Naive thymus-derived CD4-positive, alpha-beta T cell (primary cell): ENCODE measurements at places on chromosomes 2 and 18. TPM values are rescaled to one million over a fixed set of nuclear protein-coding genes. Genes with fewer than 3 reads are reported as not detected.

DNA sequence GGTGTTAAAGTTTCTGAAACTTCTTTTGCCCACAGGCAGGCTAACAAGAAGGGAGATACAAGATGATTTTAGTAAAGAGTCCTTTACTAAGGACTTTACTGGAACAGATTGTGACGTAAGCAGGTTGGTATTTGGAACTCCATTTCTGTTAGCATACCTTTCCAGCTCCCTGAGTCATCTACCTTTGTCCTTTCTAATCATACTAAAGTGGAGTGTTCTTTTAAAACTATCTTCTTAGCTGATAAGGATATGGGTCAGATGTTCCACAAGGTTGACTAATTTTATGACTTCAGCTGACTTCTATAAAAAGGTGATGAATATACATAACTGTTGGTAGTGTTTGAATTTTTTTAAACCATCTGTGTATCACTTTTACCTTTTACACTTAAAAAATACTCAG lies 21.1 kb downstream of the UGP2 start:
- H3K4me3 ChIP-seq, result no peak overlapping the region
- H3K36me3 ChIP-seq, result no peaks in the 10 kb centered on the region
- no peak overlapping the region for H3K27ac ChIP-seq
- peaks cover 8% of the 10 kb centered on the region for H3K4me1 ChIP-seq
- no peaks in the 10 kb centered on the region for H3K27me3 ChIP-seq

- no peak overlapping the region for H3K27ac ChIP-seq
- no peaks in the 10 kb centered on the region for H3K27me3 ChIP-seq
- H3K4me3 ChIP-seq, result no peak overlapping the region
- no peak for DNase-seq
- H3K36me3 ChIP-seq, result no peaks in the 10 kb centered on the region
Measured at GRCh38 chr18:73933685-73934084, 213.9 kb downstream of the FBXO15 start.

DNA sequence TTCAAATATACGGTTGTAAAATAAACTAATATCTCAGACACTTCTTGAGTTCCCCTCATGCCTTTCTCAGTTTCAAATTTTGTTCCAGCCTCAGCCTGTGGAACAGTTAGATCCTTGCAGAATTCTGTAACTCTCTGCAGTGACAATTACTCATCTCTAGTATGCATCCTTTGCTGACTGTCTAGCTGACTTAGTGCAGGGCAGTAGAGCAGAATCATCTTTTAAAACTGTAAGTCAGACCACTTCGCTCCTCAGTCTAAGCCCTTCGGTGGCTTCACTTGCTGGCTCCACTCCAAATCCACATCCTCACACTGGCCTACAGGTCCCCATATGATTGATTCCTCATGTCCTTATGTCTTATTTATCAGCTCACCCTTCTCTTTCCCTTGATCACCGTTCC lies 164.1 kb upstream of the ZSWIM2 start:
- DNase-seq, result no peak
- no peaks in the 10 kb centered on the region for H3K27me3 ChIP-seq
- H3K4me3 ChIP-seq, result no peak overlapping the region
- H3K27ac ChIP-seq, result no peak overlapping the region

DNA sequence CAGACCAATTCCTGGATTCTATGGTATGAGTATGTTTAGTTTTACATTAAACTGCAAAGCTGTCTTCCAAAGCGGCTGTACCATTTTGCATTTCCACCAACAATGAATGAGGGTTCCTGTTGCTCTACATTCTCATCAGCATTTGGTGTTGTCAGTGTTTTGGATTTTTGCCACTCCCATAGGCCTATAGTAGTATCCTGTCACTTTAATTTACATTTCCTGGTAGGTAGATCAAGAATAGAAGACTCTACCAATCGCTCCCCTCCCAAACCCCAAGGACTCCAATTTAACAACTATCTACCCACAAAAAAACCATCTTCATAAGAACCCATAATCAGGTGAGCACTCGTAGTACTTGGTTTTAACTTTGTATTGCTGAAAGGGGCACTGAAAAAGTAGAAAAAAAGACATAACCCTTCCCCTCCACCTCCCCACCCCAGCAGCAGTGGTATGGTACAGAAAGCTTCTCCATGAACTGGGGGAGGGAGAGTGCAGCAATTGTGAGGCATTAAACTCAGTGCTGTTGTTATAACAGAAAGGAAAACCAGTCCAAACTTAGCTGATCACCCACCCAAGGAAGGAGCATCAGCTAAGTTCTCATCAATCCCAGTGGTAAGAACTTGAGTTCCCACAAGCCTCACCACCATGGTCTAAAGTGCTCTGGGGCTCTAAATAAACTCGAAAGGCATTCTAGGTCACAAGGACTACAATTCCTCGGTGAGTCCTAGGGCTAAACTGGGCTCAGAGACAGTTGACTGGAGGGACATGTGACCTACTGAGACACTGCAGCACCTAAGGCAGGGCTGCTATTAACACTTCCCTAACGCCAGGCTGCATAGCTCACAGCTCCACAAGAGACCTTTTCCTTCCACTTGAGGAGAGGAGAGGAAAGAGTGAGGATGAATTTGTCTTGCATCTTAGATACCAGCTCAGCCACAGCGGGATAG lies 35.5 kb upstream of the CYTIP start:
- no peaks in the 10 kb centered on the region for H3K36me3 ChIP-seq
- H3K27me3 ChIP-seq, result no peaks in the 10 kb centered on the region
- H3K27ac ChIP-seq, result no peak overlapping the region
- peaks cover 25% of the 10 kb centered on the region for H3K4me1 ChIP-seq

GRCh38 chr18:32469190-32469651 lies 1.5 kb downstream of the GAREM1 start:
- DNase-seq, result no peak
- peak overlapping the region; percentile 15 for H3K4me3 ChIP-seq
- H3K27ac ChIP-seq, result no peak overlapping the region
- no peaks in the 10 kb centered on the region for H3K36me3 ChIP-seq

DNA sequence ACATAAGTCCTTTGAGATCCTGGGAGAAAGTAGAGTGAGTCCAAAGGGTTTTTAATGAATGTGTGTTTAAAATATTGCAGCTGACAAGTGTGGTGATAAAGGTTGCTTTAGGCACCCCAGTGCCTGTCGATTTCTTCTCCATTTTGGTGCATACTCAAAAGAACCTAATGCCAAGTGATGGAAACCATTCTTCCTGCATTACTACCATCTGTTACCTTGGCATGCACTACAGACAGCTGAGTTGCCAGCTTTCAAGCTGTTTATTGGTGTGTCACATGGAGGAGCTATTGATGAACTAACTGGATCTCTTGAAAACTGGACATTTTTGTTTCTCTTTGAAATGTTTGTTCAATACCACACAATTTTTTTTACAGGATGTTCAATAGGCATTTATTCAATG lies 350.0 kb downstream of the AKAIN1 start:
- no peaks in the 10 kb centered on the region for H3K4me1 ChIP-seq
- DNase-seq, result no peak
- no peak overlapping the region for H3K27ac ChIP-seq
- no peaks in the 10 kb centered on the region for H3K36me3 ChIP-seq
- H3K4me3 ChIP-seq, result no peak overlapping the region
- no peaks in the 10 kb centered on the region for H3K27me3 ChIP-seq

DNA sequence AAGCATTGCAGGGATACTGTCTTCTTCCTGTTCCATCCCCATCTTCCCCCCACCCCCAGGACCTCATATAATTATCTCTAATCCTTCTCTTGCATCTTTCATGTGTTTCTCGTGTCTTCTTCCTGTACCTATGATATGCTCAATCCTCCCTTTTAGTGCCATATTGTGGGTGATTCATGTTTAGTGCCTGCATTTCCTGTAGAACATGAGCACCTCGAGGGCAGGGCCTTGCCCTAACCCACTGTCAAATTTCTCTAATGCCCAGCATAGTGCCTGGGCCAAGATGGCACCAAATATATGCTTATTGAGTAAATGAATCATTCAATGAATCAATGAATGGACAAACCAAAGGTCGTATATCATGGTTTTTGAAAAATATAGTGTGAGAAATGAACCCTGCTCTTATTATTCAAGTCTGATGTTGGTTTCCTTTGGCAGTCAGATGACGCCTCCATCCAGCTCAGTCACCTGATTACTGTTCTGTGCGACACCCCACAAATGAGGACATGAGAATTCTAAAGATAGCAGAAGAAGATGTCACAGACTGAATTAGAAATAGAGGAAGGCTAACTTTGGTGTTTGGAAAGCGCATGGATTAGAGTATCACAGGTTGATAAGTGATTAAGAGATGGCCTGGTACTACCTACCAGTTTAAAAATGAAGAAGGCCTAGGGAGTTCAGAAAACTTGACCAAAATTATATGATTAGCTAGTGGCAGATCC lies 278.4 kb downstream of the PRKCE start:
- H3K4me1 ChIP-seq, result no peaks in the 10 kb centered on the region
- no peaks in the 10 kb centered on the region for H3K27me3 ChIP-seq
- H3K4me3 ChIP-seq, result no peak overlapping the region
- H3K36me3 ChIP-seq, result no peaks in the 10 kb centered on the region

DNA sequence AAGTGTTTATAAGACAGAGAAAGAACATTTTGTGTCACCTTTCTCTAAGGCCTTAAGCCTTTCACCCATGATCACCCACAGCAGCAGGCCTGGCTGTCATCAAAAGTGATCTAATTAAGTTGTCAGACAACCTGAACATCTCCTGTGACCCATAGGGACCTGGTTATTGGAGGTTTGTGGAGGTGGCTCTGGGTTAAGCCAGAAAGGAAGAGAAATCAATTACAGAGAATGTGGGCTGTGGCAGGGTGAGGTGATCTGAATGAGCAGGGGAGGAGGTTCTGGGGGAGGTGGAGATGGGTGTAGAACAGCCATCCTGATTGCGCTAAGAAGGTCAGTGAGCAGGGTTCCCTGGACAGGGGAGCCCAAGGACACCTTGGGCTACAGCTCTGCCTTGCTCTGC lies 170.8 kb downstream of the FSHR start:
- no peak overlapping the region for H3K4me3 ChIP-seq
- H3K36me3 ChIP-seq, result no peaks in the 10 kb centered on the region
- no peak overlapping the region for H3K27ac ChIP-seq
- H3K4me1 ChIP-seq, result no peaks in the 10 kb centered on the region

DNA sequence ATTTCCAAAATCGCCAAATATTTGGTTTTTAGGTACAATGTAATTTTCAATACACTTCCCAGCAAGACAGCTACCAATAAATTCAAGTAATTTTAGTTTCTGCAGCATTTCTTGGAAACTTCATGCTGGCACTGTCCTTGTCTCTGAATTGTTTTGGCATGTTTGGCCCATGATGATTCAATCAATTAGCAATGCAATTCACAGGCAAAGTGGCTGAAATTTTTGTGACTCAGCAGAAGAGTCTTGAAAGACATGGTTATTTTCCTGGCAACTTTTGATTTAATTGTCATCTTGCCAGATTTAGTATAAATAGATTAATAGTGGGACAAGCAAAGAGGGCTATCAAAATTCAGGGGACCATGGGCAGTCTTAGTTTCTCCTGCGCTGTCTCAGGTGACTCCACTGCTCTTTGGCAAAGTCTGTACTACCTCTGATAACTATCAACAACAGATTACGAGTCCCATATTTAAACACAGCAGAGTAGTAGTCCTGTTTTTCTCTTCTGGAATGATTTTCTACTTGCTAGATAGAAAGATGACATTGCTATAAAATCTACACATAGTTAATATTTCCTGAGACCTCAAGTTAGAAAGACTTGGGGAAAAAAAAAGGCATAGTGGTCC lies 88.9 kb upstream of the CYP26B1 start:
- no peak overlapping the region for H3K27ac ChIP-seq
- H3K4me1 ChIP-seq, result no peaks in the 10 kb centered on the region
- no peaks in the 10 kb centered on the region for H3K27me3 ChIP-seq
- no peak overlapping the region for H3K4me3 ChIP-seq

GRCh38 chr2:11938196-11938595 lies 191.8 kb downstream of the LPIN1 start:
- no peak overlapping the region for H3K27ac ChIP-seq
- no peak for DNase-seq
- H3K4me3 ChIP-seq, result no peak overlapping the region
- H3K4me1 ChIP-seq, result no peaks in the 10 kb centered on the region
- H3K36me3 ChIP-seq, result no peaks in the 10 kb centered on the region
- H3K27me3 ChIP-seq, result no peaks in the 10 kb centered on the region

DNA sequence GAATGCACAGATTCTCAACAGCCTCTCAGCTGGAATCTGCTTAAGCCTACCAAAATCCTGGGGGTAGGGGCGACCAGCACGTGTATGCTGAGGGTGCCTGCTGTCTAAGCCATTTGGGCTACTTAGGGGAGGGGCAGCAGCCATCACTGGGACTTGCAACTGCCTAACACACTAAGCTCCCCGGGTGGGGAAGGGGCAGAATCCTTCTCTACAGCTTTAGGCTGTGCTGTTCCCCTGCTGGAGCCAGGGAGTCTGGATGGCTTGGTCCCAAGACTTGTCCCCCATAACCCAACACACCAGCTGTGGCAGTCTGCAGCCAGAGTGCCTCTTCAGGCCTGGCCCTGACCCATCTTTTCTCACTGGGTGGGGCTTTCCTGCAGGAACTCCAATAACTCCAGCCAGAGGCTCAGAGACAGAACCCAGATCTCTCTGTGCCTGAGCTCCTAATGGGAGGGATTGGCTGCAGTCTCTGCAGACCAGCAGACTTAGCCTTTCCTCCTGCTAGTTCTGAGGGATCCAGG lies 305.4 kb upstream of the RND3 start:
- H3K27me3 ChIP-seq, result no peaks in the 10 kb centered on the region
- no peak overlapping the region for H3K4me3 ChIP-seq
- no peak for DNase-seq

- no peak overlapping the region for H3K4me3 ChIP-seq
Measured at GRCh38 chr2:155145758-155146229, 447.3 kb downstream of the KCNJ3 start.

EVX2 gene
- not detected for total RNA-seq

TFPI gene
- total RNA-seq, result not detected

TNS1 gene
- total RNA-seq, result 5.0 TPM
